ENCODE measurements at places on chromosomes 7 and 10. TPM values are rescaled to one million over a fixed set of nuclear protein-coding genes. Genes with fewer than 3 reads are reported as not detected.

The CALHM3 gene
- not detected for polyA plus RNA-seq

The EXOC4 gene
- 30.1 TPM for polyA plus RNA-seq

The MUC3A gene
- not detected for polyA plus RNA-seq

The FGF8 gene
- polyA plus RNA-seq, result not detected

The CTNNA3 gene
- polyA plus RNA-seq, result not detected

DNA sequence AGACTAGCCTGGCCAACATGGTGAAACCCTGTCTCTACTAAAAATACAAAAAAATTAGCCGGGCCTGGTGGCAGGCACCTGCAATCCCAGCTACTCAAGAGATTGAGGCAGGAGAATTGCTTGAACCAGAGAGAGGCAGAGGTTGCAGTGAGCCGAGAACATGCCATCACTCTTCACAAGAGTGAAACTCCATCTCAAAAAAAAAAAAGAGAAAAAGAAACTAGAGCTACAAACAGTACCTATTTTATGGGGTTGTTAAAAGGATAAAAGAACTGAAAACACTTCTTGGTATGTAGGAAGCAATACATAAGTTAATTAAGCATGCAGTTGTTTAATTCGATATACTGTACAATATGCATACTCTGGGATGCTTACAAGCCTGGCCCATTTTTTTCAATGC, 216.9 kb downstream of the SORCS1 start:
- DNase-seq, result no peak

- DNase-seq, result no peak
These were observed 54.3 kb upstream of the SMNDC1 start for GRCh38 chr10:110358869-110359629.

GRCh38 chr7:100888291-100888987, 1.1 kb downstream of the UFSP1 start:
- no peak for DNase-seq

- no peak for DNase-seq
These were observed 4.7 kb upstream of the PAX2 start for GRCh38 chr10:100740476-100741377.

DNA sequence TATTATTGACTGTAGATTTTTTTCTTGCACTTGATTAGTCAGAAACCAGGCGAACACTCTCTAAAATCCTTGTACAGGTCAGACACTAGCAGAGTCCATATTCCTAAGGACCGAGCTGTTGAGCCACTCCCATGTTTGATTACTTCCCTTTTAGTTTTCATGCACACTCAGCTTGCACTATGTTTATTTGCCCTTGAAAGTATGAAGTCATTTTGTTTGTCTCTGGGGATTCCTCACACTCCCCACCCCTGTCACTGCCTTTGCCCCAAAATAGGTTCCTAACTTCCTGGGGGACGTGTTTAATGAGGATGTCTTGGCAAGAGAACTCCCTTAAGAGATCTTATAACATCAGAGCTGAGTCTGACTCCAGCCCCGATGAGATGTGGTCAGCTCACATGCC, 182.1 kb downstream of the EVX1 start:
- DNase-seq, result no peak

- no peak for DNase-seq
These were observed 12.8 kb downstream of the SFXN2 start for GRCh38 chr10:102727037-102727818.

DNA sequence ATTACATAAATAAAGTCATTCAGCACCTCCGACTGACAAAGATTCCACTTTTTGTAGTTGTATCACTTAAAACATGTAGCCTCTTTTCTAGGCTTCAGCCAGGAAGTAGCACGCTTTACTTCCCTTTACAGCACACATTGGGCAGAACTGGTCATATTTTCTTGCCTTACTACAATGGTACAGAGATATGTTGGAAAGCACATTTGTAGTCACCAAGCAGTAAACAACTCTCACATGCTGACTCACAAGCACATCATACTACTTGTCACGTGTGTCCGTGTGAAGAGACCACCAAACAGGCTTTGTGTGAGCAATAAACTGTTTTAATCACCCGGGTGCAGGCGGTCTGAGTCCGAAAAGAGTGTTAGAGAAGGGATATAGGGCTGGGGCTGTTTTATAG, 1071.8 kb downstream of the DNAJB9 start:
- no peak for DNase-seq

DNA sequence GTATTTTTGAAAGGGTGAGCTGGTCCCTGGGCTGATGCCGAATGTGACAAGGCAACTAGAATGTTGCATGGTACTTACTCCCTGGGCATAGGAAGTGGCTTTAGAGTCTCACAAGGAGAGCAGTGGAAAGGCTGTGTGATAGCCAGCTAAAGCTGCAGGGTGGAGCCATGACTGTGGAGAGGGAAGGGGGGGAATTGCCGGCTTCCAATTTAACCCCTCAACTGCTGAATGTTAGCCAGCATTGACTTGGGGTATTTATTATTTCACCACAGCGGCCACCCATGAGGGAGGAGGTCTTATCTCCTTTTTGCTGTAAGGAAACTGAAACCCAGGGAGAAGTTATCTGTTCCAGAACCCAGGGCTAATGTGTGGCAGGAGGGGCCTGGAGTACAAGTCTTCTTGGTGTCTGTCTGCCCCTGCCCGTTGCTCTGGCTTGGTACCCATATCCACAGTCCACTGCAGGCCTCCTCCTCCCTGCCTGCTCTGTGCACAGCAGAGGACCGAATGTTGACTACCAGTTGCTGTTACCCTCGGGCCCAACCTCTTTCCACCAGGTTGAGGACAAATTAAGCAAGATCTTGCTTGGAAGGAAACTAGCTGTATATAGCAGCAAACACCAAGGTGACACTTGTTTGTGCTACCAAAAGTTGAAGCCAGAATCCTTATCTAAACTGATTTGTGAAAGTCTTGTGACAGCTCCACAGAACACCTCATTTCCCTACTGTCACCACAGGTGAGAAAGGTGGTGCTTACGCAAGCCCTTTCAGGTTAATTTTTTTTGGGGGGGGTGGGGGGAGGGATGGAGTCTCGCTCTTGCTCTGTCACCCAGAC, 37.6 kb downstream of the WBP1L start:
- no peak for DNase-seq
